ENCODE measurements at places on chromosomes 5 and 9.

GRCh38 chr9:35481347-35481975 lies 8.4 kb upstream of the RUSC2 start:
- DNase-seq, result no peak

GRCh38 chr5:180600554-180601041 lies 9.3 kb upstream of the SCGB3A1 start:
- no peak for DNase-seq

DNA sequence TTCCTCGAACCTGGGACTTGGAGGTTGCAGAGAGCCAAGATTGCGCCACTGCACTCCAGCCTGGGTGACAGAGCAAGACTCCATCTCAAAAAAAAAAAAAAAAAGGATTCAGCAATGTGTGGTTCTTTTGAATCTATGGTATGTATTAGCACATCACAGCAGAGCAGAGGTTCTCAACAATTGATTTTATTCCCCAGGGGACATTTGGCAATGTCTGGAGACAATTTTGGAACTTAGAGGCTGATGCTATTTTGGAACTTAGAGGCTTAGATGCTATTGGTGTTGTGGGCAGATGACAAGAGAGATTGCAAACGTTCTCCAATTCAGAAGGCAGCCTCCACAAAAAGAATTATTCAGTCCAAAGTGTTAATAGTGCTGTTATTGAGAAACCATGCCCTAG lies 115.2 kb downstream of the TMC1 start:
- DNase-seq, result no peak

GRCh38 chr9:89730715-89731114 lies 125.9 kb downstream of the GADD45G start:
- no peak for DNase-seq

- DNase-seq, result no peak
These were observed at the start of gene FAM81B for GRCh38 chr5:95390812-95391492. FAM81B (plus strand) TSS chr5:95391366; CDS start chr5:95391390, 24 bp downstream.

GRCh38 chr5:138934971-138935370 lies 59.8 kb upstream of the LRRTM2 start:
- no peak for DNase-seq

DNA sequence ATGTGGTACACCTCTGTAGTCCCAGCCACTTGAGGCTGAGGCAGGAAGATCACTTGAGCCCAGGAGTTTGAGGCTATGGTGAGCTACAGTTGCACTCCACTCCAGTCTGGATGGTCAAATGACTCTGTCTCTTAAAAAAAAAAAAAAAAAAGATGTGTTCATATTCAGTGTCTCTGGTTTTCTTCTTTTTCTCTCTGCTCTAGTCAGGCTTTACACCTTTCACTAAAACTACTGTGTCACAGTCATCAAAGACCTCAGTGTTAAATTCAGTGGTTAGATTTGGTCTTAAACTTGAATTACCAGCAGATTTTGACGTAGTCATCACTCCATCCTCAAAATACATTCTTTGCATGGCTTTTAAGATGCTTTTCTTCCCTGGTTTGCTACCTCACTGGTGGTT lies 28.8 kb downstream of the NAA35 start:
- DNase-seq, result no peak

GRCh38 chr5:168796593-168797580 lies 217.7 kb upstream of the PANK3 start:
- DNase-seq, result no peak

GRCh38 chr5:13580058-13580457 lies 364.4 kb downstream of the DNAH5 start:
- DNase-seq, result no peak

GRCh38 chr9:2681981-2682380 lies 35.3 kb upstream of the KCNV2 start:
- no peak for DNase-seq

DNA sequence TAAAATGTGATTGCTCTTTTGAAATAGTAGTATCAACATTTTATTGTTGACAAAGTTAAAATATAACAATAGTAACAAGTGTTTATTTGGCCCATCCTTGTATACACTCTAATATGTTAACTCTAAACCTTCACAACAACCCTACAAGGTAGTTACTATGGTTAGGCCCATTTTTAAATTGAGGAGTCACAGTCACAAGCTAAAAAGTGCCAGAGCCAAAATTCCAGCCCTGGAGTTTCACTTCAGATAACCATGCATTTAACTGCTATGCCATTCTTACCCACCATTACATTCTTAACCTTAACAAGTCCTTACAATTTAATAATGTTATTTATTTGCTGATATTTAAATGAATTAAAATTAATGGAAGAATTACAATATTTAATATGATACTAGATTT lies 91.2 kb downstream of the CWC27 start:
- DNase-seq, result no peak

DNA sequence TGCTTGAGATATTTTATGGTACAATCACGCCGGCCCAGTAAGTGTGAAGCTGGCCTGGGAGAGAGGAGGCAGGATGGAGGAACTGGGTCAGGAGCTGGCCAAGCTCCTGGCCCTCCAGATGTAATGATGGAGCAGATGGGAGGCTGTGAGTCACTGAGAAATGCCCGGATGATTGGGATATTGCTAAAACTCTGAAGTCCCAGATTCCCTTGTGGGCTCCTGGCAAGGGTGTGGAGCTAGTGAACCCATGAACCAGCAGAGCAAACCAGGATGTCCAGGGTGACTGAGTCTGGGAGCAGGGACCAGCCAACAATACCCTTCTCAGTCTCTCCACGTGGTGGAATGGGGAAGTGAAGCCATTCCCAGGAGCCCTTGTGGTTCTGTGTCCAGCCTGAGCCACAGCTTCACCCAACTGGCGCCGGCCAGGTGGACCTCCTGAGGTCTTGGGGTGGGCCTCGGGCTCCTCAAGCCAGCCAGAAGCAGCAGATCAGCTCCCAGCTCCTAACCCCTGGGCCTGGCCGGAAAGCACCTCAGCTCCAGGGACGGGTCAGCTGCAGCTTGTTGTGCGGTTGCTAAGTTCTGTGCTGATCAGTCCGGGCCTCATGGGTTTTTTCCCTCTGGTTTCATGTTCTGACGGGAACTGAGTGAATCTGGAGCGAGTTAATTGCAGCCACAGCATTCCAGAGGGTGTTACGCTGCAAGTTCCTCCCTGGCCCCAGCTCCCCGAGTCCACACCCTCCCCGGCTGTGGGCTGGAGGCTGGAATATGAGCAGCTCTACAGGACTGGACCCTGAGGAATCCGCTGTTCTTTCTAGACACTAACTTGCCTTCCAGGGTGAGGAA lies 37.6 kb downstream of the DUSP1 start:
- DNase-seq, result no peak

GRCh38 chr5:79581535-79581934 lies 30.7 kb upstream of the TENT2 start:
- DNase-seq, result no peak

DNA sequence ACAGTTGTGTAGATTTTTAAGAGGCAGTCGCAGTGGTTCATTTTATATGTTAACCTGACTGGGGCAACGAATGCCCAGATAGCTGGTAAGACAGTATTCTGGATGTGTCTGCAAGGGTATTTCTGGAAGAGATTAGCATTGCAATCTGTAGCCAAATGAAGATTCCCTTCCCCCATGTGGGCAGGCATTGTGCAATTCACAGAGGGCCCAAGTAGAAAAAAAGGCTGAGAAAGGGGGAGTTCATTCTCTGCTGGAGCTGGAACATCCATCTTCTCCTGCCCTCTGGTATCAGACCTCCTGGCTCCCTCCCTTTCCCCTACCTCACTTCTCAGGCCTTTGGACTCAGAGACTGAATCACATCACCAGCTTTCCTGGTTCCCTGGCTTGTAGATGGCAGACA lies 70.6 kb downstream of the TENT4A start:
- no peak for DNase-seq

DNA sequence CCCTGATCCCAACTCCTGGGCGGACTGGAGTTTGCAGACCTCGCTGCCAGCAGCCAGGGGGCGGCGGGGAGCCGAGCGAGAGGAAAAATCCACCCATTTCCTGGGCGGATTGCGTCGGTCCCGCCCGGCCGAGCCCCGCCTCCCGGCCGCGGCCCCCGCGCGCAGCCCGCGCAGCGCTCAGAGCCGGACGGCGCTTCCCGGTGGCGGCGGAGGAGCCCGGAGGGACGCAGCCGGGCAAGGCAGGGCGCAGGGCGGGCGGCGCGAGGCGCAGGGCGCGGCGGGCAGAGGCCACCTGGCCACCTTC lies at the start of gene OLFM1:
OLFM1 (plus strand) TSS at position 180 of the 304 bp plus-strand sequence. CDS start 322 bp downstream, outside the sequence.
- DNase-seq, result no peak

DNA sequence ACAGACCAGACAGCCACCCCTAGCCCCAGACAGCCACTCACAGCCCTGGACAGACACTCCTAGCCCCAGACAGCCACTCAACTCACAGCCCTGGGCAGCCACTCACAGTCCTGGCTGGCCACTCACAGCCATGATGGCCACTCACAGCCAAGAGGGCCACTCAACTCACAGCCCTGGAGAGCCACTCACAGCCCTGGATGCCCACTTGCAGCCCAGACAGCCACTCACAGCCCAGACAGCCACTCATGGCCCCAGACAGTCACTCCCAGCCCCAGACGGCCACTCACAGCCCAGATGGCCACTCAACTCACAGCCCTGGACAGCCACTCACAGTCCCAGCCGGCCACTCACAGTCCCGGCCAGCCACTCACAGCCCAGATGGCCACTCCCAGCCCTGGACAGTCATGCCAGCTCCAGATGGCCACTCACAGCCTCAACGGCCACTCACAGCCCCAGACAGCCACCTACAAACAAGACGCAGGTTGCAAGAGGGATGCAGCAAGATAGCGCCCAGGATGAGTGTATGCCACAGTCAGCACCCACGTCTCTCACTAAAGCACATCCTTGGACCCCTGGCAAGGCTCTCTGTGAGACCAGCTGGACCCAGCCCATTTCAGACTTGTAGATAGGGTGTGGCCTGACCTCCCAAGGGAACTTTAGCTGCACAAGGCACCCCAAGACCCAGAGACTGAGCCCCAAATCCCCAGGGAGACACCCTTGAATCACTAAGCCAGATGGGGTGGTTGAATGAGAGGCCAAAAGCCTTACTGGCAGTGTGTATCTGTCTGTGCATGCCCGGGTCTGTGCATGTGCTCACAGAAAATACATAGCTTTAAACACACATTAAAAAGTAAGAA lies 22.4 kb downstream of the ZDHHC11B start:
- peak; percentile 53 for DNase-seq

DNA sequence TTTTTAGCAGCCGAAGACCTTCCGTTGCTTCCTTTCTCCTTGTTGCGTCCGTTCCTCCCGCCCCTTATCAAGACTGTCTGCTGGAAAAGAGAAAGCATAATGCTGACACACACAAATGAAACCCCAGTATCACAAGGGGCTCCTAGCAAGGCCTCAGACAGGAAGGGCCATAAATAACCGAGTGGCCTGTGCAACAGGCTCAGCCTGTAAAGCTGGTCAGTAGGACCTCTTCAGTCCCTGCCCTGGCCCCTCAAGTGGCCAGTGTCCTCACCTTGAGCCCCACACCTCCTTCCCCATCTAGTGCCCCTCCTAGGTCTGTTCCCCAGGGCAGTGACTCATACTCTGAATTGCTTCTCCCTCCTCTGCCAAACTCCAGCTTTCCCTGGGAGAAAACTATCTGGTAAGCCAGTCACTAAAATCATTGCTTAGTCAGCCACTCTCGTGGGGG lies 174.6 kb upstream of the IL12B start:
- no peak for DNase-seq

DNA sequence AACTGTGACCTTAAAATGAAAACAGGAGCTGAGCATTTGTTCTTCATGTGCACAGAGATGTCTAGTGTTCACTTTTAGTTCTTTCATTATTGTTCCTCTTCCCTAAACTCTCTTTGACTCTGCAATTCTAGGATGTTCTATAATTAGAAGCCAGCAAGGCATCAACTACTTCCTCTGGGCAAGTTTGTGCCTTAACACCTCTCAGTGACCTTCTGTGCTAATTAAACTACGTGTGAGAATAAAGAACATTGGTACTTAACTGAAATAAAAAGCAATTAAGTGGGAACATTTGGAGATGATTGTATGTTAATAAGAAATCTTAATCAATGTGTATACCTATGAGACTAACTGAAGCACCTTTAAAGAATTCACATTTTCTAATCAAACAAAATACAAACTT lies 242.8 kb downstream of the RASEF start:
- DNase-seq, result no peak

- no peak for DNase-seq
These were observed 38.7 kb downstream of the SCAMP1 start for GRCh38 chr5:78399116-78399515.

- no peak for DNase-seq
These were observed 64.1 kb upstream of the RAD23B start for GRCh38 chr9:107218829-107219485.

DNA sequence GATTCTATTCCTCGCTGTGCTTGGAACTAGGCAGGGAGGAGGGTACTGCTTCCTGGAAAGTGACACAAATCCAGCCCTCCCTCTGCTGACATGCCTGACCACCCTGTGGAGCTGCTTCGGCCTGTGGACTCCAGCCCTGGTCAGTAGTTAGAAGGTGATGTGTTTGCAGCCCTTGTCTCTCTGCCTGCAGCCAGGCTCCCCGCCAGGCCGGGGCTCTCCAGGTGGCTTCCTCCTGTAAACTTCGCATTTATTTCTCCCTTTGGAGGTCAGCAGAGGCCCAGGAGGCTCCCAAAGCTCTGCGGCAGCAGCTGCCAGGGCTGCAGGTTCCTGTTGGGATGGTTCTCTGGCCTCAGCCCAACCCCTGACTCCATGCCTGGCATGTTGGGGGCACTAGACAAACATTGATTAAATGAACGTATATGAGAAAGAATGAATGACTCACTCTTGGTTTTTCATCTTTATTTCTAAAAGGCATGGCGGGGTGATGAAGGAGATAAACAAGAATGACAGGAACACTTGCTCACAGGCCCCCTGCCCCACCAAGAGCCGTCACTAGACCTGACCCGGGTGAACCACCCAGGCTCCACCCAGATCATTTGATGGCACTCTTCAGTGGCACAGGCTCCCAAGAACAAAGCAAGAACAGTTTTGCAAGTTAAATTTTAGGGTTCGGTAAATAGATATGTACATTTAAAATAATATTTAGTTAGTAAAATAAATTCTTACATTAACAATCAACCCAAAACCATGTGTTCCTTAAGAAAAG lies 8.4 kb upstream of the IRX2 start:
- DNase-seq, result no peak

GRCh38 chr9:76643399-76644117 lies 120.7 kb upstream of the PCA3 start:
- no peak for DNase-seq

DNA sequence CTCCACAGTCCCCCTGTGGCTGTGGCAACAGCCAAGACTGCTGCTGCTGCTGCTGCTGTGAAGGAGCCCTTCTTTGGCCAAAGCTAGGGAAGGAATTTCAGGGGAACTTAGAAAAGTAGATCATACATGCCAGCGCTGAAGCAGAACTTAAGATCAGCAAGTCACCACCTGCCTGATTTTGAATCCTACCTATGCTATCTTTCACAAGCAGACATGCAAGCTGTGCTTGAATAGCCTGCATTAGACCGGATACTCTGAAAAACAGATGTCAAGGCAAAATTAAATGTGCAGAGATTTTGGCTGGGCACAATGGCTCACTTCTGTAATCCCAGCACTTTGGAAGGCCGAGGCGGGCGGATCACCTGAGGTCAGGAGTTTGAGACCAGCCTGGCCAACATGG lies 99.3 kb upstream of the ZNF366 start:
- no peak for DNase-seq

GRCh38 chr5:143448518-143448917 lies 45.0 kb upstream of the NR3C1 start:
- DNase-seq, result no peak

GRCh38 chr5:135350536-135350935 lies 48.5 kb downstream of the MACROH2A1 start:
- no peak for DNase-seq

Data from NCI-H187 (cell line).